ENCODE measurements at places on chromosomes 7 and 10. TPM values are rescaled to one million over a fixed set of nuclear protein-coding genes. Genes with fewer than 3 reads are reported as not detected.

Gene AKR1C3
- total RNA-seq = 74.1 TPM

Gene RET
- total RNA-seq = 0.23 TPM

Gene CALML3
- not detected for total RNA-seq

Gene ZMYND11
- total RNA-seq = 63.8 TPM

Gene ARMC10
- total RNA-seq = 44.2 TPM

Gene CPA2
- not detected for total RNA-seq

Gene CHPF2
- 123 TPM for total RNA-seq

Gene LBX1
- not detected for total RNA-seq

Gene PDK4
- 3.6 TPM for total RNA-seq

Gene PIP
- total RNA-seq = not detected

Gene TMEM176B
- total RNA-seq = not detected

Gene SPACDR
- total RNA-seq = 0.96 TPM

Gene NPFFR1
- total RNA-seq = not detected

Gene PNLIPRP3
- total RNA-seq = not detected

Gene MKI67
- 7.4 TPM for total RNA-seq

Gene PRPF18
- total RNA-seq = 22.4 TPM

Gene NUTM2E
- not detected for total RNA-seq

Gene MRPL32
- total RNA-seq = 38.7 TPM

Gene ANXA8L1
- total RNA-seq = not detected

Gene PTPRN2
- 0.26 TPM for total RNA-seq

Gene SPDYE16
- not detected for total RNA-seq

Gene LLCFC1
- not detected for total RNA-seq

Gene PNLIP
- not detected for total RNA-seq

Gene ASZ1
- total RNA-seq = not detected

Gene GPR158
- total RNA-seq = 0.33 TPM

Gene OPN1SW
- not detected for total RNA-seq

Gene TYW1
- 16.2 TPM for total RNA-seq

Gene GJD4
- total RNA-seq = 0.10 TPM

Gene WDFY4
- not detected for total RNA-seq

Gene KIAA1549
- total RNA-seq = 1.6 TPM

Gene XRCC2
- total RNA-seq = 1.2 TPM

Gene TMEM270
- total RNA-seq = not detected

Gene NAPEPLD
- total RNA-seq = 17.6 TPM

Gene ANKRD7
- 0.20 TPM for total RNA-seq

Gene TAS2R38
- not detected for total RNA-seq

Gene FOXK1
- total RNA-seq = 43.7 TPM

Gene FKBP6
- total RNA-seq = not detected

Gene CLCN1
- total RNA-seq = 0.07 TPM

Gene TRPV6
- total RNA-seq = not detected

Gene GFRA1
- total RNA-seq = 0.39 TPM

Gene MARCHF5
- 21.0 TPM for total RNA-seq

Gene PON1
- total RNA-seq = not detected

Gene GNA12
- 44.1 TPM for total RNA-seq

Gene FOXI2
- not detected for total RNA-seq

Gene PRF1
- total RNA-seq = not detected

Gene SFRP4
- total RNA-seq = 95.2 TPM
